ENCODE measurements at places on chromosomes 12 and 14. TPM values are rescaled to one million over a fixed set of nuclear protein-coding genes. Genes with fewer than 3 reads are reported as not detected.

GRCh38 chr14:37062191-37062803 lies 110.1 kb downstream of the SLC25A21 start:
- DNase-seq = no peak

GRCh38 chr12:26011099-26011498 lies 52.6 kb downstream of the RASSF8 start:
- peak; percentile 92 for DNase-seq

DNA sequence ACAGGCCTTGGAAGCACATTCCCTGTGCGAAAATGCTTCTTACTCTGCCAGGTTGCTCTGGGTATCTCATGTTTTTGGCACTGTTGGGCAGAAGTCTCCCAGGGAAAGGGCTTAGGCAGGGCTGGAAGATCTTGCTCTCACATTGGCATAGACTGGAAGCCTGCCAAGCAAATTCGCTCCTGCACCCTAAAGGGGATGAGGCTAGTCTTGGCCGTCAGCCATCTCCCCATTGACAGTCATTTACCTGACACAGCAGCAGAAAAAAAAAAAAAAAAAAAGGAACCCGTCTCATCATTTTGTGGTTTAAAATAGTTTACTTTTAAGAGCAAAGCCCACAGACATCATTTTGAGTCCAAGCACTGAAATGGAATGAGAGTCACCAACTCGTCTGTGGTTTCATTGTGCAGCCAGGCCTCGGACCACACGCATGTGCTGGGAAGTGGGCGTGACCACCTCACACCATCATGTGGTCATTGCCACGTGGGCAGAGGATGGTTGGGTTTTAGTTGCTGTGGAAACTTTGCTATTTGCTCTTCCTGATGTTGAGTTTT lies 84.8 kb downstream of the NRXN3 start:
- no peak for DNase-seq

DNA sequence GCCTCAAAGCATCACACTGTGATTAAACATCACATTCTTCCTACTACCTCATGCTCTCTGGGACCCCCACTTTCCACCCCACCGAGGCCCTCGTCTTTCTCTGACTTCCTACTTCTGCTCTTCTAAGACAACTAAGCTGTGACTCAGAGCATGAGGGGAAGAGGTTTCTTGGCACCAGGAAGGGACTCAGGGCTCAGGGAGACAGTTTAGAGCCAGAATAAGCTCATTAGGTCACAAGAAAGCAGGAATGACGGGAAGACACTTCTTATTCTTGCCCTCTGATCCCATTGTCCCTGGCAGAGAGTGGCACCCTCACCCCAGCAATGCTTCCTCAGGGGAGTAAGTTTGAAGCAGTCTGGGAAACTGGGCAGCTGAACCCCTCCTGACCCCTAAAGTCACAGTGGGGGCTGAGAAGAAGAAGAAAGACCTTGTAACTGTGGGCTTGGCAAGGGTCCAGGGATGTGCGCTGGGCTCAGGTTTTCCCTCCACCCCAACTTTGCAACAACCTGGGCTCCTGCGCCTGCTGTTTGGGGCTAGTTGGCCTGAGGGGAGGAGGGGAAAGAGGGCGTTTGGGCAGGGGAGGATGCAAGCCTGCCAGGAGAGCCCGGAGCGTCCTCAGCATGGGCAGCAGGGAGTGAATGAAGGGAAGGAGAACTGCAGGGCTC lies 64.6 kb upstream of the ACTN1 start:
- DNase-seq = peak; percentile 77

DNA sequence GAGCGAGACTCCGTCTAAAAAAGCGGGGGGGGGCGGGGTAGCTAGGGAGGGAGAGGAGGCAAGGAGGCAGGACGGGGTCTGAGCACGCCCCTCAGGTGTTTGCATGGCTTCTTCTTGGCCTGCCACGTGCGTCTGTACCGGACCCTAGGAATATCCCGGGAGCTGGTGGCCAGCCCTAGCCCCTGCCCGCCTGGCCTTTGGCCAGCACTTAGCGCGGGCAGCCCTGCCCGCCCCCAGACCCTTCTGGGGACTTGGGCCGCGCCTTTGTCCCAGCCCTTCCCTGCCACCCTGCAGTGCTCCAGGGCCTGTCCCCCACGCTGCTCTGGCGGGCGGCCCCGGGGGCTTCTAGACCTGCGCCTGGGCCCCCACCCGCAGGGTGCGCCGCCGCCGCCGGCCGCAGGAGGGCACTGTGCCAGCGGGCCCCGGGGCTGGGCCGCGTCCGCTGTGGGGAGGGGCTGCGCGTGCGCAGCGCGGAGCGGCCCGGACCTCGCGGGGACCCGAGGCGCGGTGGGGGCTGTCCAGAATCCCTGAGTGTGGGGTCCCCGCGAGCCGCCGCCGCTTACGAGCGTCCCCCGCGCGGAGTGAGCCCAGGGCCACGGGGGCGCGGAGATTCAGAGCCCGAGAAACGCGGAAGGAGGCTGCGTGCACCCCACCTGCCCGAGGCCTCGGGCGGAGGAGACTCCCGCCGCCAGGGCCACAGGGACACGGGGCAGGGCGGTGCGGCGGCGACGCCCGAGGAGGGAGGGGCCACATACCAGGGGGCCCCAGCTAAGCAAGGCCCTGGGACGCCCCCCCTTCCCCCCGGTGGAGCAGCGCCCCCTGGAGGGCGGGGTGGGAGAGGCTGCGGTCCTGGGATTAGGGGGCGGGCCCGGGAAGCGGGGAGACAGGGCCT lies 21.0 kb downstream of the SLC25A29 start:
- peak; percentile 32 for DNase-seq

DNA sequence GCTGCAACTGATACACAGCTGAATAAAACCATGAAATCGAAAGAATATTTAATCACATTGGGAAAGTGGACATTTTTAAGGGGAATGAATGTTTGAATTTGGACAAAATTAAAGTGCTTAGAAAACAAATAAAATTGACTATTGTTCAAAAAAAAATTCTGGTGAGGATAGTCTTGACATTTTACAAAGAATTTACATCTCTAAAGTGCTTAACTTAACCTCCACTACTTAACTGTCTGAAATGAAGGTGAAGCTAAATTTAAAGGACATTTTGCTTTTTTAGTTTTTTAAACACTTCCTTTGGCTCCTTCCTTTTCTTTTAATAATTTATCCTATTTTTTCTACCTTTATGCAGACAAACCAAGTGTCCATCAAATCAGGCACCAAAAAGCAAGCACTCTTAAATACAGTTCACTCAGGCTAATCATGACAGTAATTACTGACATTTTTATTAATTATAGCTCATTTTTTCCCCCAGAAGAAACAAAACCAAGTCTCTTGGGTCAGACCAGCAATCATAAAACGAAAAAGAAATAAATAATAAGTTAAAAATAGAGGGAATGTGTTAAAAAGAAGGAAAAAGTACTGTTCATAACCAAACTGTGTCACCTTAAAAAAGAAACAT lies 5.7 kb upstream of the CCND2 start:
- no peak for DNase-seq

- DNase-seq = no peak
Observed at GRCh38 chr14:21073921-21074320, 3.8 kb downstream of the ARHGEF40 start.

DNA sequence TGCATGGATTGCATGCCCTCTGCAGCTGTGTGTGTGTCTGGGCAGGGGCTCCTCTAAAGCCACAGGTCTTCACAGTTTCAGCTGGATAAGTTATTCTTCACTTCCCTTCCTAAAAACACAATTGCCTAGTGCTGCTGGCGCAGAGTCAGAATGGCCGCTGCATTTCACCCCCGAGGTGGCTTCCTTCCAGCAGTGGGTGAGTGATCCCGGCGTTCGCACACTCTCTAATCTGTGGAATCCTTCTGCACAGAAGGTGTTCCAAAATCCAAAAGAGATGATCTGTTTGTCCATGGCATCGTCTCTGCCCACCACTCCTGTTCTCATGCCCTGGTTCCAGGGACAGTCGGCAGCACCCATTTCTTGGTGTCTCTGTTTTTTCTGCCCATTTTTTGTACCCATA lies 340.7 kb downstream of the DPF3 start:
- peak; percentile 17 for DNase-seq

The NELL2 gene
- polyA plus RNA-seq = 0.26 TPM

The MIP gene
- polyA plus RNA-seq = not detected

The TTC9 gene
- polyA plus RNA-seq = 0.01 TPM

The EIF2S3B gene
- 0.39 TPM for polyA plus RNA-seq

The KLHDC2 gene
- 27.0 TPM for polyA plus RNA-seq
